Testis (tissue), 5 donors: ENCODE measurements at places on chromosomes 2 and 18. TPM values are rescaled to one million over a fixed set of nuclear protein-coding genes. Genes with fewer than 3 reads are reported as not detected.

GRCh38 chr2:229861431-229861830 lies 60.4 kb downstream of the TRIP12 start:
- DNase-seq, result no peak

DNA sequence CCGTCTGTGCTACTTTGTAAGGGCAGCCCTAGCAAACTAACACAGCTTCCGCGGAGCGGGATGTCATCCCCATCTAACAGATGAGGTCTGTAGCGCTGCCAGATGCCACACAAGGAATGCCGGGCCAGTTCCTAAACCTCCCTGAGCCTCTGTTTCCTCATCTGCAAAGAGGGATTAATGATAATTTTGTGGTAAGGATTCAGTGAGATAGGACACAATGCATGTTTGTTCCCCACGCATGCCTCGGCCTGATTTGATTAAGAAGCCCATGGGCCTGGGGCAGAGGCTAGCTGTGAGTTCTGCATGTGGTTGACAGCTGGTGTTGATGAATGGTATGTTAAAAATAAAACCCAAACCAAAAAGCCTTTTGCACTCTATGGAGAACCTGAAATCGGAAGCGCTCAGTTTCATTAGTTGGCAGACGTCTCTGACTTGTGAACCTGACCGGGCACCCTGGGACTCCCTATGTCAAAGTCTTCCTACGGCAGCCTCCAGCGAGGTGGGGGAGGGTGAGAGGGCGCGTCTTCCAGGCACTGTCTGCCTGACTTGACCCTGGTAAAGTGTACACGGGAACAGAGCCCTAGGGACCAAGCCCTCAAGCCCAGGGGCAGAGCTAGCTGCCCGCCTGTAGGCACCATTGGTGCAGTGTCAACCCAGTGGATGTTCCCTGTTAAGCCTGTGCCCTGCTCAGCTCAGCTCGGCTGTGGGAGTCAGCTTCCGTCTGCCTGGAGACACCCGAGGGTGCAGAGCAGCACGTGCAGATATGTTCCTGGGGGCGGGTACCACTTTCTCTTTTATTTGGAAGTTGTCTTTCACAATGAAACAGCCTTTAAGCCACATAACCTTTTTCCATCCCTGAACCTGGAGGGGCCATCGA lies 14.8 kb upstream of the INHBB start:
- DNase-seq, result no peak

ADGRF3 gene
- 2.2 TPM for total RNA-seq

TAF1B gene
- total RNA-seq, result 22.0 TPM

CHRNA1 gene
- total RNA-seq, result 1.2 TPM

TSPYL6 gene
- 37.9 TPM for total RNA-seq

DNA sequence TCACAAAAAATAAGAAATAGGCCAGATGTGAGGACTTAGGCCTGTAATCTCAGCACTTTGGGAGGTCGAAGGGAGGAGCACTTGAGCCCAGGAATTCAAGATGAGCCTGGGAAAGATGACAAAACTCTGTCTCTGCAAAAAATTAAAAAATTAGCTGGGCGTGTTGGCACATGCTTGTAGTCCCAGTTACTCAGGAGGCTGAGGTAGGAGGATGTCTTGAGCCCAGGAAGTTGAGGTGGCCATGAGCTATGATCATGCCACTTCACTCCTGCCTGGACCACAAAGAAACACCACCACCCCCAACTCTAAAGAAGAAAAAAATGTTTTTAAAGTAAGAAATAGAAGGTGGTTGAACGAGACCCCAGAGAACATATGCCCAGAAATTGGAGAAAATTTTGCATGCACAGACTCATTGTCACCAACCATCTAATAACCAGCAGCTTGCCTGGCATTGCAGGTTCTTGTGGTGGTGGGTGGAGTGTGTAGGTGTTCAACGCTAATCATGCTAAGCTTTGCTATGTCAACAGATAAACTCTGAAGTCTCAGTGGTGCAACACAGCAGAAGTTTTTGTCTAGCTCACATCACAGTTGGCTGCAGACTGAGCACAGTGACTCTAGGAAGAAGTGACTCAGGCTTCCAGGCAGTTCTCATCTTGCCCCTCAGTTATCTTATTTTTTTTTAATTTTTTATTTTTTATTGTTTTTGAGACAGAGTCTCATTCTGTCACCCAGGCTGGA lies 18.6 kb downstream of the ARL4C start:
- DNase-seq, result no peak

CTNNA2 gene
- 43.4 TPM for total RNA-seq

- peak; percentile 54 for DNase-seq
Measured at GRCh38 chr2:152470861-152471854, 136.2 kb downstream of the FMNL2 start.

GAD1 gene
- 12.5 TPM for total RNA-seq

DNA sequence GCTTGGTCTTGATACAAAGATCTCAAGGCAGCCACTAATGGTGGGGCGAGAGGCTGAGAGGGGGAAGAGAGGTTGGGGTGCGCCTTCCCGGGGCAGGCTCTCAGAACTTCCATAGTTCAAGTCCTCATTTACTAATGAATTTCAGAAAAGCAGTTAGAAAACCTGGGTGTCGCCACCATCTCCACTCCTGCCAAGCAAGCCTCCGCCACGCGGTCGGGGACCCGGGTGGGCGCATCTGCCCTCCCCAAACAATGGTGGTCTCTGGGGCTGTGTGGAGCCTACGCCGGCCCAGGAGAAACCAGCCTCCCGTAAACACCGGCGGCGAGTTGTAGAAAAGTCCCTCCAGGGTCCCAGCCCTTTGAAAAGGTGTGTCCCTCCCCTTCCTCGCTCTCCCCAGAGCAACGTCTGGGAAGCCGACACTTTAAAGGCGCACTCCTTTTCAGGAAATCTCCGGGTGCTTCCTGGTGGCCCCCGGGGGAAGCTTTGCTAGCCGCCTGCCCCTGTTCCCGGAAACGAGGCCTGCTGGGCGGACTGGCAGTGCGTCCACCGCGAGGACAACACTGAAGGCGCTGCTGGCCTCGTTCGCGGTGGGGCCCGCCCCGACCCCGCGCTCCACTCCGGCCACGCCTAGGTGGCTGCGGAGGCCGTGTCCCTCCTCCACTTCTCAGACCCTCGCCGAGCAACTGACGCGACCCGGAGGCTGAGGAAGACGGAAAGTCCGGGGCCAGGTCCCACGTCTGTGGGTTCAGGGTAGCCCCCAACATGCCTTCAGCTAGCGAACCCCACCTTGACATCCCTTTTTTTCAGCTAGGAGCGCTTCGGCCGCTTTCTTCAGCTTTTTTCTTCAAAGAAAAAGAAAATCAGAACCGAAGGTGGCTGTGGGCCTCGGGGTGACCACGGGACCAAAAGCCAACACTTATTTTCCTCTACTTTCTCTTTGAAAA lies 16.8 kb downstream of the EVX2 start:
- no peak for DNase-seq

- no peak for DNase-seq
Measured at GRCh38 chr2:104438481-104438880, 415.4 kb upstream of the POU3F3 start.

GRCh38 chr2:62415518-62415917 lies 90.5 kb downstream of the TMEM17 start:
- no peak for DNase-seq

DNA sequence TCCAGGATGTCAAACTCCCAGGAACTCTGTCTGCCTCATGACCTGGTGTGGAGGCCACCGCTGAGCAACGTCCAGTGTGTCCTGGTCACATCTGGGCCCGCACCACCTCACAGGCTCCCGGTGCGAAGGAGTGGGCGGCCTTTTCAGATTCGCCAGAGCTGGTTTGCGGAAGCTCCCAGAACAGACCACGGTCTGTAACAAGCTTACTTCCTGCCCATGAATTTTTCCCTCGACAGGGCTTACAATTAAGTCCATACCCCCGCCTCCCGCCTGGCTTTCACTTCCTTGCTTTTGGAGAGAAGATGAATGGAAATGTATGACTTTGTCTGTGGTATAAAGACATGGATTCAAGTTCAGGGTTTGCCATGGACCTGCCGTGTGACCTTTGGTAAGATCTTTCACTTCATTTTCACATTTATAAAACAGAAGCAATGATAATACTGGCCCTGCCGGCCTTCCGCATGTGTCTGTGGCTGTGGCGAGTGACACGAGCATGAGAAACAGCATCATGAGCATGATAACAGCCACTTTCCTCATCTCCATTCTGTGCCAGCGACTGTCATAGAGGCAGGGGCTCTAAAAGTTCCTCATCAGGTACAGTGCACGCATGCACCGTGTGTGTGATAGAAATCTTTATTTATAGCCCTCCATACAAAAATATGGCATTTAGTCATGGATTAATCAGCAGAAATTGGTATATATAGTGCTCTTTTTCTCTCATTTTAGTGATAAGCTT lies 31.0 kb upstream of the KCNF1 start:
- no peak for DNase-seq

DNA sequence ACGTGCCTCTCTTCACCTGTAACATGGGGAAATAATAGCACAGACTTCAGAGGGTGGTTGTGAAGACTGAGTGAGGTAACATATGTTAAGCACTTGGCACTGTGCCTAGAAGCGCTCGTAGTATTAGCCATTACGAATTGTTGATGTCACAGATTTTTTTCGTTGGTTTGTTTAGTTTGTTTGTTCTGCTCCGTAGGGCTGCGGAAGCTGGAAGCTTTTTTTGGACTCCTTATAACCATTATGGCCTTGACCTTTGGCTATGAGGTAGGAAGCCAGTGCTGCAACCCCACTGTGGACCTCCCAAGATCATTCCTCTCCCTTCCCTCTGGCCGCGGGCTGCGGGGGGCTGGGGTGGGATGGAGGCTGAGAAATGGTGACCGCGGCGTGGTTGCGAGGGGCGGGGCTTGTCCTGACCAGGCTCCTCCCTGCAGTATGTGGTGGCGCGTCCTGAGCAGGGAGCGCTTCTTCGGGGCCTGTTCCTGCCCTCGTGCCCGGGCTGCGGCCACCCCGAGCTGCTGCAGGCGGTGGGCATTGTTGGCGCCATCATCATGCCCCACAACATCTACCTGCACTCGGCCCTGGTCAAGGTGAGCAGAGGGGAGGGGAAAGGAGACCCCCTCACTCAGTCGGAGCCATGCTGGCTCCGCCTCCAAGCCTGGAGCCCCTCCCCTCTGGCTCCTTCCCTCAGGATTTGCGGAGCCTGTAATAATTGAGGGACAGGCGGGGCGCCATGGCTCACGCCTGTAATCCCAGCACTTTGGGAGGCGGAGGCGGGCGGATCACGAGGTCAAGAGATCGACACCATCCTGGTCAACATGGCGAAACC lies 5.5 kb downstream of the SLC11A1 start:
- DNase-seq, result peak; percentile 58

DSC1 gene
- total RNA-seq, result not detected

DNA sequence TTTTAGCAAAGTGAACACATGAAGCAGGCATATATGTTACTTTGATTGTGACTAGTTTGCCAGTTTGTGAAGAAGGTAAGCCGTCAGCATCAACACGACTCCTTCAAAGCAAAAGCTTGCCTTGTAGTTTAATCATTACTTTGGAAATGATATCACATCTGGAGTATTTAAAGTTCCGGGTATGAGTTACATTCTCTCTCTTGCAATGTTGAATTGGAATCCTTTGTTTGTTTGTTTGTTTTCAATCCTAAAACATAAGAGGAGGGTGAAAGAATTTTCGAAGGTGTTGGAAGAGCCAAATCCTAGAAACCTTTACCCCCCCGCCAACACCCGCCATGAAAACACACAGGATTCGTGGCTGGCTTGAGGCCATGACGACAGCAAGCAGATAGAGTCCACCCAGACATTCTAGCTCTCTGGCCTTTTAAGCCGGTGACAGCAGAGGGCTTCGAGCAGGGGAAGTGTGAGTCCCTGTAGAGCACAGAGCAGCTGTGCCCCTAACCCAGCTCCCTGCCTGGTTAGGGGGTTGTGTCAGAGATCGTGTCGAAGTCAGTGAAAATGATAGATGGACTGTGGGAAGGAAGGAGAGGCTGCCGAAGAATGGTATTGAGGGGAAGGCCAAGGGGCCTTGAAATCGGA lies 103.8 kb upstream of the SMIM21 start:
- no peak for DNase-seq

GRCh38 chr2:8559805-8560204 lies 122.1 kb upstream of the ID2 start:
- no peak for DNase-seq

- DNase-seq, result no peak
Measured at GRCh38 chr2:127052057-127052770, 54.7 kb downstream of the BIN1 start.

PDE6D gene
- 39.9 TPM for total RNA-seq

BUB1 gene
- total RNA-seq, result 50.5 TPM

DNA sequence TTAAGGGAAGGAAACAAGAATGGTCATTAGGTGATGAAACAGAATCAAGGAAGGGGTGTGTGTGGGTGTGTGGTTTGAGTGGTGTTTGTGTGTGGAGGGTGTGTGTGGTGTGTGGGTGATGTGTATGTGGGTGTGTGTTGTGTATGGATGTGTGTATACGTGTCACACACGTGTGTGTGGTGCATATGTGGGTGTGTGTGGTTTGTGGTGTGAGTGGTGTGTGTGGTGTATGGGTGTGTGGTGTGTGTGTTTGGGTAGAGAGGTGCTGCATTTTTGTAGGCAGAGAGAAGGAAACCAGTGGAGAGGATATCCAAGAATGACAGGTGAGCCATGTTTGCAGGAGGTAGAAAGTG lies 1.1 kb upstream of the CEP192 start:
- DNase-seq, result no peak

DNA sequence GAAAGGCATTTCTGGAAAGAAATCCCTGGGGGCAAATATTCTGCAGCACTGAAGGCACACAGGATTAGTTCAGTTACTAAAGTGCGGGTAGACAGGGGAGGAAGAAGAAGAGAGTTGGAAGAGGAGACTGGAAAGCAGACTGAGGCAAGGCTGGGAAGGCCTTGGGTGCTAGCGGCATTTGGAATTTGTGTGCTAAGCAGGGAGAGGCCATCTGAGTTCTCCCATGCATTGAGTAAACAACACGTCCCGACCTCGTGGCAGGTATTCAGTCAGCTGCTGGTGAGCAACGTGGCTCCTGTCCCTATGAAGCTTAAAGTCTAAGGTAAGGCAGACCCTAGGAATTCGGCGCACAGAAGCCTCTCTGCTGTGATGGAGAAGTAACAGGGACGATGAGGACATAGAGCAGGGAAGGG lies 30.7 kb downstream of the ATP8B1 start:
- no peak for DNase-seq

DNA sequence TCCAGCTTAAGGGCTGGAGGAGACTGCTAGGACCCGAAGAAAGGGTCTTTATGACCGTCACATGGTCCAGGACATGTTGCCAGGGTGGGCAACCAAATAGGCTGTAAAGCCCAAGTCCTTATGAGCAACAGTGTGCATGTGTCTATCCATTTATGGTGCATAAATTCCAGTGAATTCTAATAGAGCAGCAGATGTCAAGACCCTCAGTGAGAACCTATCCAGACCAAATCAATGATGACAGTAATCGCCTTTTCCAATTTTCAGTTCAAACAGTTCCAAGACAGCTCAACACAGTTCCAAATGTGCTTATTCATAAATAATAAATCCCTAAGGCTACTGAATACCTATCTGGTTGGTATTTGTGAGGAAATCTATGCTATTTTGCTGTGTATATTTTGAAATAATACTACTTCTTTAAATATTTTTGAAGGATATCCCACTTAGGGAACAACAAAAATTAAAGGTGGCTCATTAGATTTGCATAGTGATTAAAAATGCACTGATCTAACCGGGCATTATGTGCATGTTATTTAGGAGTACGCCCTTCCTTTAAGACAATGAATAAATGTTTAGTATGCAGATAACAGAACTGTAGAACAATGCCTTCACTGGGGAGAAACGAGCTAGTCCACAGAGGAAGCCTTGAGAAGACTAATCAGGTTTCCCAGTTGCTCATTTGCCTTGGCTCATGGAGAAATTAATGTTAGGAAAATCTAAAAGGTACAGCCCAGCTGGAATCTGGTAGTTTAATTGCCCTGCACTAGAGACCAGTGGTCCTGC lies 519.5 kb upstream of the CHAC2 start:
- DNase-seq, result no peak

- no peak for DNase-seq
Measured at GRCh38 chr2:54430649-54431048, 25.5 kb upstream of the SPTBN1 start.

GRCh38 chr18:39053571-39053970 lies 1488.0 kb upstream of the CELF4 start:
- DNase-seq, result no peak
